ENCODE measurements at places on chromosomes 2 and 18.

DNA sequence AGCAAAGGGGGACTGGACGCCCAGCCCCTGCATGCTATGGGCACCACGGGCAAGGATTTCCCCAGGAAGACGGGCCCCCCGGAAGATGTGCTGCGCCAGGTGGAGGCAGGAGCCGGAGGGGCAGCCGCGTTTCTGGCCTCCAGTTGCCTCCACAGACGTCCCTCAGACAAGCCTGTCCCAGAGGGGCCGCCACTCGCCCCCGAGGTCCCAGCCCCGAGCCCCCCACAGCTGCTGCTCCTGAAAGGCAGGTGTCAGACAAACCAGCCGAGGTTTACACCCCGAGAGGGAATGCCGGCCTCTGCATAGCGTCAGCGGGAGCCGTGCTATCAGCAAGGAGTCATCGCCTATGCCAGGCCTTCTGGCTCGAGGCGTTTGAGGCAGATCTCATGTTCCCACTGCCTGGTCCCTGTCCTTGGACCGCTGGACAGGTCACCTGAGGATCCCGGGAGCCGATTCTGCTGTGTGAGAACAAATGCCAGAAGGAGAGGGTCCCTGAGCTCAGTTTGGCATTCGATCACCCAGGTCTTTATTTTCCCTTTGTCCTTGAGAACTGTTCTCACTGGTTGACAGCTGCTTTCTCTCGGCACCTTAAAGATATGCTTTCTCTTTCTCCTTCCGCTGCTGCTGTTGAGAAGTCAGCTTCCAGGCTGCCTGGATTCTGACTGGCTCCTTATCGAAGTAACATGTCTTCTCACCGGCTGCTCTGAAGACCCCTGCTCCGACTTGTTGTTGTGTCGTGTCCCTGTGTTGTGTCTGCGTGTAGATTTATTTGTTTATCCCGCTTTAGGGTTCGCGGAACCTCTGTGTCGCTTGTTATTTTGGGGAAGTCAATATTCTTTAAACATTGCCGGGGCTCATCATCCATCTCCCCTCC, 20.6 kb downstream of the CROCC2 start:
- no peak for DNase-seq

GRCh38 chr2:65576861-65577601, 144.6 kb upstream of the SPRED2 start:
- no peak for DNase-seq

- DNase-seq = no peak
Measured at GRCh38 chr2:217681791-217682190, 321.0 kb downstream of the TNS1 start.

GRCh38 chr2:160411955-160412354, 81.7 kb downstream of the RBMS1 start:
- no peak for DNase-seq

DNA sequence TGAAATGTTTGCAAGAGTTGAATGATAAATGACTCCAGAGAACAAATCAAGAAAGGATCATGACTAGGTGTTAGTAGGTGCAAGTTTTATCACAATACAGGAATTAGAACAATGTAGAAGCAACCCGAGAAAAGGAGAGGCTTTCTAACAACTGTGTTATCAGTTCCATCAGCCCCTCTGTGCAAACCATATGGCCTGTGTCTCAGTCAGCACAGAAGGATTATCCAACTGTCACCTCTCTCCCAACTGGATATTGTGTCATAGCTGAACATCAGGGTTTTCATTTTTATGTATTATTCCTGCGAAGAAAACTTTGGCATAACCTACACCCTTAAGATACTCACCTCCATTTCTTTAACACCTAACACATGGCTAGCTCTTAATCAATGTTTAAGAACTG, 321.6 kb upstream of the RND3 start:
- DNase-seq = no peak

DNA sequence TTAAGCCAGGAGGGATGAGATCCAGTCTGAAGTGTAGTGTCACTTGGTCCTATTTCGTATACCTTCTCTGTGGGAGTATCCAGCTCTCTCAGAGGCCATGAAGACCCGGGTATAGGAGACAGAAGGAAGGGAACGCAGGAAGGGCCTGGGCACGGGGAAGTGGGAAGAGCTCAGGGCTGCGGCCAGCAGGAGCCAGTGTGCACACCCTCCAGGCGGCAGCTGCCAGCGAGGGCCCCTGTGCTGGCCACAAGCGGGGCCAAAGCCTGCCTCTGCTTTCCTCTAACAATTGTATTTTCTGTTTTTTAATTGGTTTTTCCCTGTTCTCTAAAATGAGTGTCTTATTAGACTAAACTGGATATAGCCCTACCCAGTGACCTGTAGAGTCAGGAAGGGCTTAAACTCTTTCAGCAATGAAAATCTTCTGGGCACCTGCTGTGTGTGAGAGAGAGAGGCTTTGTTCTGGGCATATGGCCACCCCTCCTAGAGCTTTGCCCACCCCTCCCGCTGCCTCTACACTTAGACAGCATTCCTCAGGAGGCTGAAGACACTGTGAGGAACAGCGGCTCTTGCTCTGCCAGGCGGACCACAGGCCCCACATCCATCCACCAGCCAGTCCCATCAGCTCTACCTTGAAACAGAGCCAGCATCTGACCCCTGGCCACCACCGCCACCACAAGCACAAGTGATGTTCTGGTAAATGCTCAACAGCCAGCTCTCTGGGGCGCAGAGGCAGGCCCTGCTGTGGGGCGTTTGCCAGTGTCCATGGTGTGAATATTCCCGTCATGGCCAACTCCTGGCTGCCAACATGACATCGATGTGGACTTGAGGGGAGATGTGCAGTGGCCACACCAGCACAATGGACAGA, 9.5 kb downstream of the GPR17 start:
- DNase-seq = no peak

DNA sequence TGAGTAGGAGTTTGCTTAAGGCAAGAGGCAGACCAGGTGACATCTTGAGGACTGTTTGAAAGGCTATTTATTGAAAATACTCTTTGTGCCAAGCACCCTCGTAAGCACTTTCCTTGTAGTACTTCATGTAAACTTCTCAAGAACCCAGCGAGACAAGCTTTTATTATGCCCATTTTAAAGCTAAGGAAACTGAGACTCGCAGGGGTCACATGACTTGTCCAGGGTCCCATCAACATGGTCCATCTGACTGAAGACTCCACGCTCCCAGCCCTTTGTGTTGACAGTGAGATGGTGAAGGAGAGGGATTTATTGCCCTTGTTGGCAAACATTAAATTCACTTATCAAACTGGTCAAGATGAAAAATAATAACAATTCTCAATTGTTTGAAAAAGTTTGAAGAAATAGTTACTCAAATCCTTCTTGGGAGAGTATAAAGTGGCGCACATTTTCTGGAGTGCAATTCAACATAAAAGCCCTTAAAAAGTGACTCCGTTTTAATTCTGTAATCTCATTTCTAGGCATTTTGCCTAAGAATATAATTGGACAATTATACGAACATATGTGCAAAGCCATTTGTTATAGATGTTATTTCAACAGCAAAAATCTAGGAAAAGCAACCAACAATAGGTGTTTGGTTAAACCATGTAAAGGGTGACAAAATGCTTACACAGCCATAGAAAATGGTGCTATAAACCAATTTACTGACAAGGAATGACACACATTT, 270.5 kb upstream of the NCKAP5 start:
- DNase-seq = no peak

GRCh38 chr2:88590998-88591613, 36.2 kb downstream of the EIF2AK3 start:
- no peak for DNase-seq

- DNase-seq = no peak
Measured at GRCh38 chr2:72917877-72918553, 696 bp downstream of the EMX1 start.

GRCh38 chr18:75529394-75529793, 101.9 kb upstream of the SMIM21 start:
- DNase-seq = no peak

DNA sequence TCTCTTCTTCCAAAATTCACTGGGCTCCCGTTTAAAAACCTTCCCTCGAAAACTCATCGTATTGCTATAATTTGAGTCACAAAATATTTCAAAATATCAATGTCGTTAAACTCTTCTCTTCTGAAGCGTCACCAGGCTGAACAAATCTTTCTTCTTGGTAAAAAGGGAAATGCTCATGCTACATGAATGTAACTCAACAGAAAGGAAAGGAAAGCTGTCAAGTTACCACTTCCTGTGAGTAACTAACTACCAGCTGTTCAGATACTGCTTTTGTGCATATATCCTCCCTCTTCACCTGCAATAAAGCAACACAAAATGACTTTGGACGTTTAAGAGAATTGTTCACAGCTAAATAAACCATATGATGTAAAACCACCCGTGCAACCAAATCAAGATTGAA, 95.4 kb downstream of the DOCK10 start:
- DNase-seq = no peak

DNA sequence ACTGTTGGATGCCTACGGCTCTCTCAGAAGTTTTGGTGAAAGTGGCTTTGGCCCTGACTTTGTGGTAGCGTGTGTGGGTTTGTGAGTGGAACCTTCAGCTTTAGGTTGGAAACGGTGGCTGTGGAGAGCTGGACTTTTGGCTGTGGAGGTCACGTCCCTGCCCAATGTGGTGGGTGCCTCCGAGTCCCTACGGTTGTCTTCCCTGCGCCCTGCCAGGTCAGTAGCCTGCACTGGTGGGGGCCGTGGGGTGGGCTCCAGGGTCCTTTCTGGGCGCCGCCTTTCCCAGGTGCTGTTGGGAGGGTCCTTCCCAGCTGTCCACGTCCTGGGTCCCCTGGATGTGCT, 11.1 kb downstream of the COLEC11 start:
- no peak for DNase-seq

- no peak for DNase-seq
Measured at GRCh38 chr2:85170938-85171475, 37.8 kb downstream of the TCF7L1 start.

Measured in activated naive CD4-positive, alpha-beta T cell (primary cell).